ENCODE measurements at places on chromosomes 5 and 9.

- no peak for DNase-seq
Measured at GRCh38 chr9:134962065-134962972, 44.6 kb upstream of the FCN1 start.

DNA sequence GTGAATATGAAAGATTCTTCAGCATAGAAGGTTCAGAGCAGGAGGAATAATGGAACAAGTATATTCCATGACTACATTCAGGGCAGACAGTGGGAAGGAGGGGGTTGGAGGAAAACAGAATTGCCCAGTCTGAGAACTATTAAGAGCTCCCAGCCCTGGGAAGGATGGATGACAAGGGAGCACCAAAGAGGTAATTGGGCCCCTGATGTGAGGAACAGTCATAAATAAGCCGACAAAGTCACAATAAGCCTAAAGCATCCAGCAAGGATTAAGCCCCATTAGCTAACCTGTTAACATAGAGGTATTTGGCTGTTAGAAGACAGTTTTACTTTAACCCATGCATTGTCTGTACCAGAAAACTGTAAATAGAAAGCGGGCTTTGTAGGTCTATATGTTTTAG, 348.7 kb upstream of the SEMA6A start:
- DNase-seq = no peak

DNA sequence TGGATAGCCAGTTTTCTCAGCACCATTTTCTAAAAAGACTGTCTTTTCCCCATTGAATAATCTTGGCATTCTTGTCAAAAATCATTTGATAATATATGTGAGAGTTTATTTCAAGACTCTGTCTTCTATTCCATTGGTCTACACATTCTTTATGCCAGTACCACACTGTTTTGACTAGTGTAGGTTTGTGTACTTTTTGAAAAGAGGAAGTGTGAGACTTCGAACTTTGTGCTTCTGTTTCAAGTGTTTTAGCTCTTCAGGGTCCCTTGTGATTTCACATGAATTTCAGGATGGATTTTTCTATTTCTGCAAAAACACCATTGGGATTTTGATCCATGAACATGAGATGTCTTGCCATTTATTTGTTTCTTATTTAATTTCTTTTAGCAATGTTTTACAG, 78.5 kb upstream of the ALDH1A1 start:
- DNase-seq = no peak

DNA sequence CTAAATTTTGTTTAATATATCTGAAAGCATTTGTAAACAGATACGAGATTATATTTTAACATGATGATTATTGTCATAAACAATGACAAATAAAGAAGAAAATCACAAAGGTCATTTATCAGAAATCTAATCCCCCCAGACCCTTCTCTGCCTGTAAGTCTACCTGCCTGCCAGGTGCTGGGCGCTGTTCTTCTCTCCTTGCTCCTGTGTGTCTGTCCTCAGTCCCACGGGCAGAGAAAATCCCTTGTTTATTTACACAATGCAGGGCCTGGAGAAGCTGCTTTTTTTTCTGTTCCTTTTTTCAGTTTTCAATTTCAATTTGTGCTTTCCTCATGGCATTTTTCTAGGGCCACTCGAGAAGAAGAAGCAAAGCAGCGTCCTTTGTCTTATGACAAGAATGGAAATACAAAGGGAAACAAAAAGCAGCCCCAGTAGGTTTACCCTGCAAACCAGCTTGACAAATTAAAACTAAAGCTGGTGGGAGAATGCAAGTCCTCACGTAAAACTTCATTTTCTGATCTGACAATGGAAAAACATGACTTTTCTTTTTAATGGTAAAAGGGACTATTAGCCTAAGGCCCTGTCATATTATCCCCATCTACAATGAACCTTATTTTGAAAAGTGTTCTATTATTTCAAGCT, 282.4 kb upstream of the KLF9 start:
- no peak for DNase-seq

All from NCI-H1417 treated with DMSO at 0.1 percent for 48 hours (cell line).